ENCODE measurements at places on chromosomes 7 and 10.

GRCh38 chr10:110803239-110803749, 68.4 kb upstream of the PDCD4 start:
- no peaks in the 10 kb centered on the region for H3K27me3 ChIP-seq
- no peaks in the 10 kb centered on the region for H3K36me3 ChIP-seq

- no peaks in the 10 kb centered on the region for H3K27me3 ChIP-seq
- no peaks in the 10 kb centered on the region for H3K36me3 ChIP-seq
- no peaks in the 10 kb centered on the region for H3K4me1 ChIP-seq
- H3K27ac ChIP-seq = no peak overlapping the region
- DNase-seq = no peak
These were observed 423.6 kb upstream of the LRGUK start for GRCh38 chr7:133703547-133703946.

DNA sequence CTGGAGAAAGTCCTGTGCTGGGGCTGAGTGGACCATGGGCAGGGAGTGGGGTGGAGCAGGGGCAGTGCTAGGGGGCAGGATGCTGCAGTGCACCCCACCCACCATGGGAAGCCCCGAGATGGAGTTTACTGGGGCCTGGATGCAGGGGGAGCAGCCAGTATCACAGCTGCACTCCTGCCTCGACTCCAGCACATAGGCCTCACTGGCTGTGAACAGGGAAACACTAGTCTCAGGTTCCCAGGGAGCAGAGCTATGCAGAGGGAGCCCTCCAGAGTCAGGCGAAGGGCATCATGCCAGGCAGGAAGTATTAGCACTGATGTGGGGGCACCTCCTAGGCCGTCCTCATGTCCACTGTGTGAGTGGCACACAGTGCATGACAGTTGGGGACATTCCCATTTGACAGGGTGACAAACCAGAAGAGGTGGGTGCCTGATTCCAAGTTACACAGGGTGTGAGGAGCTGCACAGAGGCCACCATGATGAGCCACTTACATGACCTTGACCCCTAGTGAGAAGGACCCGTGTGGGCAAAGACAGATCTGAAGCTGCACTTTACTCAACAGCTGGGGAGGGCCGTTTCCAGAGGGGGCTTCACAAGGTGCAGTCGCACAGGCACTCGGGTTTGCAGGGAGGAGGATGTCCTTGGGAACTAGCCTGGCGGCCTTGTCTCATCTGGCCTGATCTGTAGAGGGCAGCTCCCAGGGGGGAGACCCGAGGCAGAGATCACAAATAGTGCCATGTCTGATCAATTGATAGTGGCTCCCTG, 69.9 kb upstream of the LRRC4 start:
- DNase-seq = no peak
- no peaks in the 10 kb centered on the region for H3K27me3 ChIP-seq
- no peak overlapping the region for H3K27ac ChIP-seq
- H3K36me3 ChIP-seq = no peaks in the 10 kb centered on the region

DNA sequence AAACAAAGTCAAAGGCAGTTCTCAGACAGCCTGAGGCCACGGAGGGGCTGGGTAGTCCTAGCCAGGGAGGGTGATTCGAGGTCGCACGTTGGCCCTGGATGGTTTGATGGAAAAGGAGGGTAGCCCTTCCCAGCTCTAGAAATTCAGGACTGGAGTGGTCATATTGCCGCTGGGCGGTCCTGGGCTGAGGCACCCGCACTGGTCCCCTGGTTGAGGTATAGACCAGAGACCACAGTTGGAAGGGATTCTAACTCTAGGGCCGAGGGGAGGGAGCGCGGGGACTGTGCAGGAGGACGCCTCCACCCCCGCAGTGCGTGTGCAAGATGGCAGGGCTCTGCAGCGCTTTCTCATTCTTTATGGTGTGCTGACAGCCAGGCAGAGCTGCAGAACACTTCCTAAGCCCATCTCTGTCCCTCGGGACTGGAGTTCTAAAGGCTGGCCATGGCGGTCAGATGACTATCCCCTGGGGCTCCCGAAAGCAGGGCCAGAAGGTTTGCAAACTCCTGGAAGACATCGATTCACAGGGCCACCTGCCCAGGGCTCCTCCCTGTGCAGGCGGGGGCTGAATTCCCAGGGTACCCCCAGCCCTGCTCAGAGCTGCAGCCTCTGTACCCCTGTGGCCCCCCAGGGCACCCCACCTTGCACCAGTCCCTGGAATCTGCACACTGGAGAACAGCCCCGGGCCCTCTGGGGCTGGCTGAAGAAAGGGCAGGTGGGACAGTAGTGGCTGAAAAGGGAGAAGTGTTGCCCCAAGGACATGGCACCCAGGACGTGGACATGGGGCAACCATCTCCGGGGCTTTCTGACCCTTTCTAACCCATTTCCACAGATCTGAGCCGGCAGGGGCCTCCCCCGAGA, 51.0 kb upstream of the ELN start:
- H3K27ac ChIP-seq = no peak overlapping the region
- H3K4me3 ChIP-seq = no peak overlapping the region
- no peaks in the 10 kb centered on the region for H3K27me3 ChIP-seq
- DNase-seq = peak; percentile 39

DNA sequence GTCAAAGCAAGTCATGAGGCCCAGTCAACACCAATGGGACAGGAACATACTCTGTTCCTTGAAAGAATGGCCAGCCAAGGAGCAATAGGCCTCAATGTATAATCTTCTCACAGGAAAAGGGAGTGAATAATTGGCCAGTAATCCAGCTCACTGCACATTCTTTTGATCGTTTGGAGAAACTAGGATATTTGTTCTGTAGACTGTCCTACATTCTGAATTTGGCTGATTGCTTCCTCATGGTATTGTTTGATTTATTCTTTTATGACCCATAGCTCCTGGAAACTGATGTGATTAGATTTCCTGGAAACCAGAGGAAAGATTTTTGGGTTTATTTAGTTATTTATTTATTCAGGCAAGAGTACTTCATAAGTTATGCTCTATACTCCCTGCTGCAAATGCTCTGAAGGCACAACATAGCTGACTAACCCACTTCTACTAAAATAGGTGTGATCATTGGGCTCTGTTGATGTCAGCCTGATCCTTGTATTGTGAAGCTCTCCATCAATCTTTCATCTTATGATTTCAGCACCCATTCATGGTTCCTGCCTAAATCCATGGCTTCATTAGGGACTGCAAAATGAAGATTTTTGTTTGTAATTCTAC, 745.2 kb downstream of the SUGCT start:
- no peaks in the 10 kb centered on the region for H3K4me1 ChIP-seq
- H3K27me3 ChIP-seq = no peaks in the 10 kb centered on the region
- no peak overlapping the region for H3K27ac ChIP-seq
- H3K4me3 ChIP-seq = no peak overlapping the region

DNA sequence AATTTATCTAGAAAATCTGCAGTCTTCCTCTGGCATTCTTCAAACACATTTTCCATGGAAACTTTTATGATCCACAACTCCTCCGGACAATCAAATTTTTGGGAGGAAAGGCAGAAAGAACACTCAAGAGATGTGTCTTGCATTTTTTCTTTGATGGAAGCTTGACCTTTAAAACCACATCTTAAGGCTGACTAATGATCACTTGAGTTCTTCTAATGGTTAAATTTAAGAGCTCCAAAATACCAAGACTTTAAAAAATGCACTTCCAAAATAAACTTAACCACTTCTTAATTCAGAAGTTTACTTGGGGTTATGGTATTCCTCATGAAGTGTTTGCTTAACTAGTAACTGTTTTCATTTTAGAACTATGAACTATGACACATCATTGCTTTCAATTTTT, 43.3 kb downstream of the ETV1 start:
- H3K27ac ChIP-seq = no peak overlapping the region
- no peaks in the 10 kb centered on the region for H3K27me3 ChIP-seq
- H3K36me3 ChIP-seq = no peaks in the 10 kb centered on the region
- no peak for DNase-seq
- peak overlapping the region; percentile 7 for H3K4me3 ChIP-seq
- H3K4me1 ChIP-seq = no peaks in the 10 kb centered on the region

DNA sequence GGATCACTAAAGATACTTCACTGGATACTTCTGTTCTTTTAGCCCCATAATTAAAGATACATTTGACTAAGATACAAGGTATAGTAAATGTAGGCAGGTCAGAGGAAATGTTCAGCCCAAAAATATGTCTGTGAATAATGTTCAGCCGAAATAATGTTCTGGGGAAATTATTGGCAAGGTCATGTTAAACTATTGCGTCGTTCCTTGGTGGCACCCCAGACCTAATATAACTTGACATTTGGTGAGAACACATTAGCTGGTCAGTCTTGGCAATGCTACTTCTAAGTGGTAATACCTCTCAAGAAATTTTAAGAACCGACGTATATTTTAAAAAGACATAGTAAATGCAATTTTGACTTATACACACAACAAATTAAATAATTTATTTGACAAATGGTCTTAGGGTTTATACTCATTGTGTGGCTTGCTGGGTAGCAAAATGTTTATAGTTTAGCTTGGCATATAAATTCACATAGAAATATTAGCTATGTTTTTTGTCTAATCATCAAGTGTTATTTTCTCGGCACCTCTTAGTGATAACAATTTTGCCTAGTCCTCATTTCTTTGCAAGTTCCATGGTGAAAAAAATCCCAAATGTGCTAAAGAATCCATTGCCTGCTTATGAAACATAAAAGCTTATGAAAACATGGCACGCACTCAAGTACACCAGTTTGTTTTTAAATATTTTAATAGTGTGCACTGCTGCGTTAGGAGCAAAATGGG, 270.3 kb upstream of the NEBL start:
- no peaks in the 10 kb centered on the region for H3K27me3 ChIP-seq
- DNase-seq = no peak
- peak overlapping the region; percentile 21 for H3K4me3 ChIP-seq
- peak overlapping the region; percentile 63 for H3K27ac ChIP-seq
- H3K36me3 ChIP-seq = no peaks in the 10 kb centered on the region

DNA sequence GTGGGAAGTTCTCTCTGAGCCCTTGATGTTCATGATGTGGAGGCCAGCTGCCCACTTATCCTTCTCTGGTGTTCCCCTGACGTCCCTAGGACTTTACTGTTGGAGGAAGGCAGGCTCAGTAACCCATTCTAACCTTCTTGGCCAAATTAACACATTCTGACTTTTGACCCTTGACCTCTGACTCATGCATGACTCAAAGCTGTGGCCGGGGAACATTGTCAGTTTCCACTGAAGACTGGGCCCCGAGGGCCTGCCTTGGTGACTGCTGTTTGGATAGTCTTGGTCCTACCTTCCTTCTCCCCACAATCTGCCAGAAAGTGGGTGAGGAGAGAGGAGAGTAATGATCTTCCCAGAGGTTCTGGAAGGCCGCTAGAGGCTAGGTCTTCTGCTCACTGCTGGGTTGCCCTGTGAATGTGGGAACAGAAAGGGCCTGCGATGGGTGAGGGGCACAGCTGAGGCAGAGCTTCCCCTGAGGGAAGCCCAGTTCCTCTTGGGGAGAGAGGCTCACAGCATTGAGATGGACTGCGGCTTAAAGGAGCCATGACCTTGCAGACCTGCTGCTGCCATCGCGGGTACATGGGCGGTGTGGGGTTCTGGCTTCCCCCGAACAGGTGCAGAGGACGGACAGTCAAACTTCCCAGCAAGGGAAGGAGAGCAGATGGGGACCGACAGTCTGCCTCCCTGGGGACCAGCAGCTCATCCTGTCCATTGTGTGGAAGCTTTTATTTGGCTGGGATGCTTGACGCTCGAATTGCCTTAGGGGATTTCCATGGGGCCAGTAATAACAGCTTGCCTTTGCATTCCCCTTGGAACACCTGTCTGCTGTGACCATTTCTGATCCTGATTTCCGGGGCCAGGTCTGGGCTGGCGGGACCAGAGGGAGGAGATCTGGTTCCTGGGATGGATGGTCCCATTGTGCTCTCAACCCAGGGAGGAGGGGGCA, 43.8 kb downstream of the ADAMTS14 start:
- H3K36me3 ChIP-seq = no peaks in the 10 kb centered on the region
